ENCODE measurements at places on chromosomes 4 and X.

DNA sequence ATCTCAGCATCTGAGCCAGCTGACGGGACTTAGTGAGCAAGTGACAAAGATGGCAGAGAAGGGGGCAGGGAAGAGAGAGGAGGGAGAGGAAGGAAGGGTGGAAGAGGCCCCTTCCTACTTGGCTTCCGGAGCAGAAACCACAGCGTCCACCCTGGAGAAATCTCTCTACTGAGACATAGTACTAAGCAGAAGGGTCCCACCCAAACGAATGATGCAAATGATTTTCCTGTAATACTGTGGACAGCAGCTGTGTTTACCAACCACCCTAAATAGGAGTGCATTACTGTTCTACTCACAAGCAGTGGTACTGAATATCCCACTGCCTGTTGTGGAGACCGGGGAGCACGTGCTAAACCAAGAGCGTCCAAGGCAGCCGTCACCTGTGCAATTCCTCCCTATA lies 29.4 kb downstream of the DTHD1 start:
- DNase-seq = peak; percentile 19

GRCh38 chr4:15501941-15502340 lies 32.3 kb downstream of the CC2D2A start:
- no peak for DNase-seq

DNA sequence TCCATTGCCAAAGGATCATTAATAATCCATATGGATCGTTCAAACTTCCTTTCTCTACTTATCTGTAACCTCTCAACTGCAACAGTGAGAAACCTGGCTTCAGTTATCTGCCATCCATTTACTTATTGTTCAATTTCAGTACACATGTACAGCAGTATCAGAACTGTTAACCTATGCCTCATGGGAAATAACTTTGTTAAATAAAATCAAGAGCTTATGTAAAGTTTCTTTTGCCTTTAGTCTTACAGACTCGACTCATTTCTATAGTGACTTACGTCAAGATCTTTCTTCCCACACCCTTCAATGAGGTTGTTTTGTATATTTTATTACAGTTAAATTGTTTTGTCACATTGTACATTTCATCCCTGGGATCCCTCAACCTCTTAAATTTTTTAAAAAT lies 11.4 kb downstream of the UBQLN2 start:
- no peak for DNase-seq

DNA sequence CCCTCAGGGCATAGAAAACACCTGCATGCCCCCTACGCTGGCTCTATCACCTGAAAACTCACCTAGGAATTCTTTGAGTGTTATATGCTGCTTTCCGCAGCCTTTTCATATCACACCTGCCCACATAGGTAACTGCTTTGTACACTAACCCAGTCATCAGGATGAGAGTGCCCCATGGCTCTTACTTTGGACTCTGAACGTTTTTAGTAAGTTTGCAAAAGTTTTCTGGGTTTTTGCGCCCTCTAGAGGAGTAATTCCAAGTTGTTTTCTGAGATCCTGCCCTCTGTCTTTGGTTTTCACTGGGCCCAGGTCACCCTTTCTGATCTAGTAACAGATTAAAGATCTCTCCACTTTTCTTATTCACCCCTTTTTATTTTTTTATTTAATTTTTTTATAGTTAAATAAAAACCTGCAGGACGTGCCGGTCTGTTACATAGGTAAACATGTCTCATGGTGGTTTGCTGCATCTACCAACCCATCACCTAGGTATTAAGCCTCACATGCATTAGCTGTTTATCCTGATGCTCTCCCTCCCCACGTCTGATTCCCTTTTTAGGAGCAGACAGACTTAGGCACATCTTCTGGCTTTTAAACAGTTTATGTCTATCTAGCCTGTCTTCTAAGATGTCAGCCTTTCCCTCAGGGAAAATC lies 139.2 kb downstream of the NWD2 start:
- peak; percentile 10 for DNase-seq

DNA sequence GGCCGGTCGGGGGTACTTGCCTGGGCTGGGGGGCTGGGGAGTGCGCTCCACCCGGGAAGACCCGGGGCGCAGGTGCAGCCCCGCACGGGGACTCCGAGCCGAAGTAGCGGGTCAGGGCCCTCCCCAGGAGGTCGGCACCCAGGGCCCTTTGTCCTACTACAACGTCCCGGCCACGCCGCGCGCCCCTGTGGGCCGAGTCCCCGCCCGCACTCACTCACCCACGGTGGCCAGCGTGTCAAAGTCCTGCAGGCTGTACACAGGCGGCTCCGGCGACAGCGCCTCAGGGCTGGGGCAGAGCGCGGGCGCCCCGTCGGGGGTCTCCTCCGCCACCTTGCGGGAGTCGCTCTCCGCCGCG lies 602 bp downstream of the PRKX start:
- DNase-seq = no peak

- no peak for DNase-seq
Observed at GRCh38 chr4:176210101-176210500, 14.7 kb upstream of the SPATA4 start.

GRCh38 chr4:3335982-3336381 lies 43.2 kb downstream of the RGS12 start:
- no peak for DNase-seq

- DNase-seq = no peak
Observed at GRCh38 chrX:139783959-139784358, 76.0 kb upstream of the MCF2 start.

- no peak for DNase-seq
Observed at GRCh38 chr4:80989921-80990544, 40.5 kb upstream of the BMP3 start.

DNA sequence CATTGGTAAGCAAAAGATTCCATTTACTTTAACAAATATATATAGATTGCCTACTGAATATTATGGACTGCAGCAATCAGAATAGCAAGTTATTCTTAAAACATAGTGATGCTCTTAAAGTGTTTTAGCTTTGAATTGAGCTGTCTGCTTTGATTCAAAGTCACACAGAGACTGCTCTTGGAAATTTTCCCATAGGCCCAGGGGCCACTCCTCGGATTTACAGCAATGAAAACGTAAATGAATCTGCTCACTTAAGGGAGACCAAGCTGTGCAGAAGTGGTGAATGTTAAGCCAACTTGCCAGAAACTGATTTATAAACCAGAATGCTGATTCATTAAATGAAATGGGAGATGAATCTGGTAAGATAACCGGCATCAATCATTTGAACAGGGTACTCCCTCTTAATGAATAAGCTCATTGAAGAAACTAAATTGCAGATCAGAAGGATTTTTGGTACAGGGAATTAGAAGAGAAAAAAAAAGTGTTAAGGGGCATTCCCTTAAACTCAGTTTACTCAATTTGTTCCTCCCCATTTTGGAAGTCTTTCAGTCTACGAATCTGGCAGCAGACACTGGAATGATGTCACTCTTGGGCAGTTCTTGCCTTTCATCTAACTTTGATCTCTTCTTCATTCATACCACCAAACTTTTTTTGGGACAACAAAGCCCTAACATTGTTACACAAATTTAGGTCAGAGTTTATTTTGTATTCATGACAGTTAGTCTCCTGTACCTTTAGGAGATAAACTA lies 363.3 kb upstream of the MAGEB2 start:
- DNase-seq = no peak

DNA sequence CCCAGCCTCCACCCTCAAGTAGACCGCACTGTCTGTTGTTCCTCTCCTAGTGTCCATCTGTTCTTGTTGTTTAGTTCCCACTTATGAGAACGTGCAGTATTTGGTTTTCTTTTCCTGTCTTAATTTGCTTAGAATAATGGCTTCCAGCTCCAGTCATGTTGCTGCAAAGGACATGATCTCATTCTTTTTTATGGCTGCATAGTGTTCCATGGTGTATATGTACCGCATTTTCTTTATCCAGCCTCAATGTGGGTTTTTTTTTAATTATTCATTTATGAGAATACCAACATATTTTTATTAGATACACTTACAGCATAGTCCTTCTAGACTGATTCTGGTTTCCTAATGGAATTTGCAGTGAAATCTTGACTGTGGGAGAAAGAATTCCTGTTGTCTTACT lies 1.3 kb downstream of the VMA21 start:
- DNase-seq = no peak

DNA sequence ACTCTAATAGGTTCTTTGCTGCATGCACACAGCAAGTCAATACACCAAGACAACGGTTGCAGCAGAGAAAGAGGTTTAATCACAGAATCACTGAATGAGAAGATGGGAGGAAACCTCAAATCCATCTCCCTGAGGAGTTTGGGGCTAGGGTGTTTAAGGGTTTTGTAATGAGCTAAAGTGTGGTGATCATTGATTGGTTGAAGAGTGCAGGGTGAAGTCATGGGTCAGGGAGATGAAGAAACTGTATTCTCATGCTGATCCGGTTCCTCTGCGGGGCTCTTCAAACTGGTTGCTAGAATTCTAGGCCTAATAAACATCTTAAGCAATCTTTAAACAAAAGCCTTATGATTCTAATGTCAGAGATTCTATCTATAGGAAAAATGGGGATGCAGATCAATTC lies 432.5 kb upstream of the FAM47C start:
- no peak for DNase-seq

GRCh38 chr4:62495032-62495431 lies 1294.9 kb downstream of the ADGRL3 start:
- DNase-seq = no peak

Data from CD4-positive, alpha-beta T cell treated with Interleukin-4 for 1 hour (primary cell).